ENCODE measurements at places on chromosomes 1 and 21.

DNA sequence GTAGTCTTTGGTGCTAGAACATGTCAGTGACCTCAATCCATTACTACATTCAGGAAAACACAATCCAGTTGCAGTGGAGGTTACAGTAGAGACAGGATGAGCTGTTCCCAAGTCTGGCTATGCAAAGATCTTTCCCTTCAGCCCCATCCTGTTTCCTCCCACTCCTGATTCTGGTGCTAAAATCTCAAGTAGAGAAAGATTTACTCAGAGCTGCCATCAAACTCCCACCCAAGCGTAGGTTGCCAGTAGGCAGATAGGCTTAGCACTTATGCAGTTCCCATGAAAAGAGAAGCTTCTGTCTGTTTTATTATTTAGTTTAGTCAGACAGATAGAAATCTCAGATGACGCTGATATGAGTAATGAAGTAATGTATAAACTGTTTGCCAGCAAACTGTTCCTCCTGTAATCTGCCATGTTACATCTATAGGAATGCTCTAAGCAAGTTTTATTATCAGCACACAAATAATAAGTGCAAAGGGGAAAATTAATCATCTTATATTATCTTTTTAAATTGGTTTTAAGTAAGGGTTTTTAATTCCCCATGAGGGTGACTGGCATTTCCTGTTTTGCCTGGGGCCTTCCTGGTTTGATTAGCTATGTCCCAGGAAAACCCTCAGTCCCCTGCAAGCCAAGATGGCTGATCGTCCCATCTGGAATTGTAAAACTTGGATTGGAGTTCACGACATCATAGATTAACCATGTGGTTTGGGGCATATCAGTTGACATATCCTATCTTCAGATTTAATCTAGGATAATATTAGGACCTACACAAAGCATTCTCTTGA, 188.3 kb upstream of the PALMD start:
- DNase-seq, result no peak

DNA sequence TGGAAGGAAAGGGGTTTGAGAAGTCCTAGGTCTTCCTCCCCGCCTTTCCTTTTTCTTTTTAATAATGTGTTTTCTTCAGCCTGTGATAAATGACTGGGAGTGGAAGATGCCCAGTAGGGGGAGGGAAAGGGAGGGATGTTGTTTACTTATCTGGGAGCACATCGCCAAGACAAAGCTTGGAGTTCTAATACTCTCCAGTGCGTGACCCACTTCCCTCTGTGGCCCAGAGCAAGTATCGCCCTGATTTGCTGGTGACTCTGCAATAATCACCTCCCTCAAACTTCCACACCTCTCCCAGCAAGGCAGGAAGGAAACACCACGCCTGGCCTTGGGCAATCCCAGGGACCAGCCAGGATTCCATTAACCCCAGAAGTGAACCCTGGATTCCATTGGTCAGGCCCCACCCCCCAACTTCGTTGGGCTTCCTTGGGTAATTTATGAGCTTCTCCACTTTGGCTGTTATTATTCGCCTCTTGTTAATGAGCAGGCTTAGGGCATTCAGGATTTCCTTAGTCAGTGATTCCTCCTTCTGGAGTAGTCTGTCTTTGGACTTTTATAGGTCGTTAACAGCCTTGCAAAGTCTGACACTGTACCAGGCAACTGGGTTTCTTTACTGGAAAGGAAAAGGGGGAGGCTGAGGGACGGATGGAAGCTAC, 24.3 kb upstream of the GRHL3 start:
- DNase-seq, result no peak

DNA sequence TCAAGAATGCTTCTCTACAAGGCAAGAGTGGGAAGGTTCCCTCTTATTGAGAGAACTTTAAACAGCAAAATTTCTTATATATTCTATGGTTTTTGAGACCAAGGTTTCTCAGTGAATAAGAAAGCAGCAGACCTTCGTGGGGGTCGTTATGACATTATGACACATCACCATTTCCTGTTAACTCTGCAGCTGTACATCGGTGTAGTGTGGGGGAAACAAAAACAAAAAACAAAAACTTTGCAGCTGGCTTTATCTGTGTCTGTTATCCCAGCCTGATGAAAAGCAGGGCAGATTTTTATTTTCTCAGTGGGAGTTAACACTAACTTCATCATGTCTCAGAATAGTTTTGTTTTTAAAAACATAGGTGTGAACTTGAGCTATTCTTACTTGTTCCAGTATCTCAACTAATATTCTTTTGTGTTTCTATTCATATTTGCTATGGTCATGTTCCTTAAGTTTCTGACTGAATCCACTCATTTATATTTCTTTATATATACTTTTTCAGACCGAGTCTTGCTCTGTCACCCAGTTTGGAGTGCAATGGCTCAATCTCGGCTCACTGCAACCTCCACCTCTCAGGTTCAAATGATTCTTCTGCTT, 2.1 kb downstream of the SDE2 start:
- no peak for DNase-seq

- DNase-seq, result peak; percentile 25
Observed at GRCh38 chr1:37795340-37796125, 1.9 kb downstream of the MANEAL start.

GRCh38 chr1:114492978-114493377, 18.0 kb downstream of the TRIM33 start:
- no peak for DNase-seq

GRCh38 chr1:3821447-3821846, 25.1 kb upstream of the LRRC47 start:
- no peak for DNase-seq

DNA sequence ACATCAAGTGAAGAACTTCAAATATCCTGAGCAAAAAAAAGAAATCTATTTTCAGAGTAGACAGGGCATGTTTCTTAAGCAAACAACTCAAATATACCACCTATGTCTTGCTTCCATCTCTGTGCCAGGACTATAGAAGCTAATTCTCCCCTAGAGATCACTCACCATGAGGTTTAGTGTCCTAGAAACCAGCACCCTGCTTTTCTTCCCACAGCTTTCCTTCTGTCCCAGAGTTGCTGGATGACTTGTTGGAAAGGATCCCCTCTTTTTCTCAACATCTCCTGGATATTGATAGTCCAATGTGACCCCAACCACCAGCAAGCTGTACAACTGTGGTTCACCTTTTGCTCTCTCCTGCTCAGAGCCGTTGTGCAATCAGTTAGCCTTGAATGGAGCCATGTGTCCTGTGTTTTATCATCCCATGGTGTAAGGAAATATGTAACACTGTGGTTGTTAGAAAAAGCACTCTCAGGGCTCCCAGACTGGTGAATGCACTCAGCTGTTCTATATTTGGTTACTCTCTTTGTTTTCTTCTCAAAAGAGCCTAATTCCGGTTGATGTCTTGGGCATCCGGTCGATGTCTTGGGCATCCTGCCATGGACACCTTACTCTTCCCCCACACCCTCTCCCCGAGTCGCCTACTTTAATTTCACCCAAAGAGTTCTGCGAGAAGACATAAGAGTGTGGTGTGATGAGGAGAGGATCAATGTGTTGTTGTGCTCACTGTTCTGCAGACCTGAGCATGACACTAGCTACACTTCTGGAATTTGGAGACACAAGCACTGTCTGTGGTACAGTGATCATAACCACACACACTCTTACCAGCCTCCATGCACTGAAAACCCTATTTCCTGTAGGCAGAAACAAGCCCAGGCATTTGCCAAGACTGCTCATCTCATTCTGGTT, 1.7 kb downstream of the TNFSF4 start:
- no peak for DNase-seq

DNA sequence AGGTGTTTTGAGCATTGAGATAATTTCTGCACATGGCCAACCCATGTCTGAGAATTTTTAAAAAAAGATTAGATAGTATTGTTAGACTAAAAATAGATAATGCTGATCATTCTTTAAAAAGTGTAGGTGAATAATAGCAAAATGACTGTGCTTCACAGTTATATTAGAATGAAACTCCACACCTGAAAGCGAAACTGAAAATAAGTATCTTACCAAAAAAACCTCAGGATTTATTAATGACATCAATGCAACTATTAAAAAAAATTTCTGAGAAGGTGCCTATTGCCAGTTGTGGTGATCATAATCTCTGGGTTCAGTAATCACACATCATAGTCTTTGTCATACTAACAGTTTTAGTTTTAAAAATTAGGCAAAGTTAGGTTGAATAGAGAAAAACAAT, 36.5 kb downstream of the PLA2G4A start:
- DNase-seq, result no peak

GRCh38 chr1:94793296-94793656, 26.9 kb upstream of the SLC44A3 start:
- no peak for DNase-seq

DNA sequence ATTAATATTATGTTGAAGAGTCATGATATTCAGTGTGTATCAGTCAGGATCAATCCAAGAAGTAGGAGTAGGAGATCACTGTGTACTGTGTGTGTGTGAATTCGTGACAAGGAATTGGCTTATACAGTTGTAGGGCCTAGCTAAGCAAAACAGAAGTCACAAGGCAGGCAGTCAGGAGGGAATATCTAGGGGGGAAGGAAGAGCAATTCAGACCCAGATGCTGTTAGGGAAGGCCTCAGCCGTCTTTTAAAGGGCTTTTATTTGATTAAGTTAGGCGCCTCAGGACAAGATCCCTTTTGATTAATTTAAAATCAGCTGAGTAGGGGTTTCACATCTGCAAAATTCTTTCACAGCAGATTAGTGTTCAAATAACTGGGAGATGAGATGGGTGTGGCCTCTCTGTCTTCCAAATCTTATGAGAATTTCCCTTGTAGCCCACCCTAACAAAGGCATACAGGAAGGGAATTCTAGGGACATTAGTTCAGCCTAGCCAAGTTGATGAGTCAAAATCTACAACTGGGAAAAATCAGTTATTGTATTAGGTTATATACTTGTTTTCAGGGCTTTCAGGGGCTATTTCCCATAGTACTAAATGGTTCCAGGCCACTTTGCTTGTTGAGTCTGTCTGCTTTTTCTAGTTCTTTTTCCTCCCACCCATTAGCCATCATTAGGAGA, 47.4 kb downstream of the ALG6 start:
- DNase-seq, result no peak

DNA sequence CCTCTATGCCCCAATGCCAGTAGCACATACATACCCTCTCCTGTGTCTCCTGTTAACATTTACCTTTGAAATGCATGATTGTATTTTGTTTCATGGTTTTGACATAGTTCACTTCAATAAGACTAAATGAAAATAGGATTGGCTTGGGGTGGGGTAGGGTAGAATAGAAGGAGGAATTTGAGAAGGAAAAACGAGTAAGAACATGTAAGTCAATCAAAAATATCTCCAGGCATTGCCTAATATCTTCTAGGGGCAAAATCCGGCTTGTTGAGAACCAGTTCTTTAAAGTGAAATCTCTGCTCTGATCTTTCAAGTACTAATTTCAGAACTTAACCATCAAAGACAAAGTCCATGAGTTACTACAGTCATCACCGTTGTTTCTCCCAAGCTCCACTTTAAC, 31.8 kb upstream of the RGS2 start:
- DNase-seq, result no peak

- DNase-seq, result no peak
Observed at GRCh38 chr1:90838720-90839119, 121.6 kb upstream of the BARHL2 start.

GRCh38 chr1:230950404-230950803, 28.3 kb downstream of the TTC13 start:
- DNase-seq, result no peak

Data from stimulated activated CD8-positive, alpha-beta memory T cell treated with anti-CD3 and anti-CD28 coated beads, Interleukin-2, amount 100 ng/mL, for 48 hours (primary cell).